ENCODE measurements at places on chromosomes 16 and 17.

- DNase-seq = no peak
Measured at GRCh38 chr17:49987290-49987585, 7.8 kb downstream of the DLX3 start.

- DNase-seq = no peak
Measured at GRCh38 chr16:67086822-67087221, 22.9 kb upstream of the PHAF1 start.

- no peak for DNase-seq
Measured at GRCh38 chr16:5305023-5305422, 207.4 kb upstream of the EEF2KMT start.

GRCh38 chr17:50087246-50087911 lies 7.8 kb upstream of the PDK2 start:
- no peak for DNase-seq

GRCh38 chr16:76780556-76780955 lies 410.4 kb upstream of the MON1B start:
- no peak for DNase-seq

GRCh38 chr16:88331989-88332920 lies 50.5 kb upstream of the ZNF469 start:
- DNase-seq = no peak

DNA sequence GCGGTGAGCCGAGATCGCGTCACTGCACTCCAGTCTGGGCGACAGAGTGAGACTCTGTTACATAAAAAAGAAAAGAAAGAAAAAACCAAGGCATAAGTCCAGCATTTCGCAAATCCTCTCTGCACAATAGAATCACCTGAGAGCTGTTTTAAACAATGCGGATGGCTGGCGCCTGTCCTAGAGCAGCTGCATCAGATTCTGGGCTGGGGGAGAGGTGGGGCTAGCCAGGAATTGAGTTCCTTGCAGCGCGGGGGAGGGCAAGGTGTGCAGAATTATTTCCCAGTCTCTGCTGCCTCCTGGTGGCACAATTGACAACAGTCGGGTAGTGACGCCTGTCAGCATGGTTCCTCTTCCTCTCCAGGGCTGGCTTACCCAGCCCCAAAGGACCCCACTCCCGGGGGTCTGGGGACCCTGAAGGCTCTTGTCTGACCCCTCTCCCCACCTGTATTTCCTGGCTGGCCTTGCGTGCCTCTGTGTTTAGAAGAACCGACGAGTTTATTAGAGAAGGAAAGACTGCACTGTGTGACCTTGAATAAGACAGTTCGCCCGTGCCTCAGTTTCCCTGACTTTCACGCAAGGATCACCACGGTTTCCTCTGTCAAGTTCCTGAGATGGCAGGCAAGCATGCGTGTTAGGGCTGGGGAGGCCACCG lies 41.1 kb upstream of the PLCG2 start:
- peak; percentile 63 for DNase-seq

- no peak for DNase-seq
Measured at GRCh38 chr17:604765-605164, 109.9 kb downstream of the VPS53 start.

- no peak for DNase-seq
Measured at GRCh38 chr17:59829217-59830006, 63.3 kb downstream of the TUBD1 start.

Data from anterior cingulate cortex (tissue), 58 donors.